ENCODE measurements at places on chromosomes 2 and 18. TPM values are rescaled to one million over a fixed set of nuclear protein-coding genes. Genes with fewer than 3 reads are reported as not detected.

GRCh38 chr2:201228271-201228911 lies 31.9 kb upstream of the CASP8 start:
- no peak for DNase-seq

DNA sequence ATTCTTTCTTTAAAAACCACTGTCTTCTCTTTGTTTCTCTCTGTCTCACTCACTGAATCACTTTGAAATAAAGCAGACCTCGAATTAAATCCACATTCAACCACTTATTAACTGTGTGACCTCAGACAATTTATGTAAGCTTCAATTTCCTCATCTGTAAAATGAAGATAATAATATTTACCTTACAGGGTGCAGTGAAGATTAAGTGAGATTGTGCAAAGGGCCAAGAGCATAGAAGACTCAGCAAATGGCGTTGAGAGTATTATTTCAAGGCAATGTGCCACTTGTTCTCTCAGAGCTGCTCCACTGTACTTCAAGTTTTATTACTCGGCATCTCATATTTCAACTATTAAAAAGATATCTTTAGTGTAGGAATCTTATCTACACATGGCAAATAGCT lies 454.2 kb upstream of the HNRNPA3 start:
- DNase-seq = no peak

The GNAL gene
- total RNA-seq = 0.07 TPM

DNA sequence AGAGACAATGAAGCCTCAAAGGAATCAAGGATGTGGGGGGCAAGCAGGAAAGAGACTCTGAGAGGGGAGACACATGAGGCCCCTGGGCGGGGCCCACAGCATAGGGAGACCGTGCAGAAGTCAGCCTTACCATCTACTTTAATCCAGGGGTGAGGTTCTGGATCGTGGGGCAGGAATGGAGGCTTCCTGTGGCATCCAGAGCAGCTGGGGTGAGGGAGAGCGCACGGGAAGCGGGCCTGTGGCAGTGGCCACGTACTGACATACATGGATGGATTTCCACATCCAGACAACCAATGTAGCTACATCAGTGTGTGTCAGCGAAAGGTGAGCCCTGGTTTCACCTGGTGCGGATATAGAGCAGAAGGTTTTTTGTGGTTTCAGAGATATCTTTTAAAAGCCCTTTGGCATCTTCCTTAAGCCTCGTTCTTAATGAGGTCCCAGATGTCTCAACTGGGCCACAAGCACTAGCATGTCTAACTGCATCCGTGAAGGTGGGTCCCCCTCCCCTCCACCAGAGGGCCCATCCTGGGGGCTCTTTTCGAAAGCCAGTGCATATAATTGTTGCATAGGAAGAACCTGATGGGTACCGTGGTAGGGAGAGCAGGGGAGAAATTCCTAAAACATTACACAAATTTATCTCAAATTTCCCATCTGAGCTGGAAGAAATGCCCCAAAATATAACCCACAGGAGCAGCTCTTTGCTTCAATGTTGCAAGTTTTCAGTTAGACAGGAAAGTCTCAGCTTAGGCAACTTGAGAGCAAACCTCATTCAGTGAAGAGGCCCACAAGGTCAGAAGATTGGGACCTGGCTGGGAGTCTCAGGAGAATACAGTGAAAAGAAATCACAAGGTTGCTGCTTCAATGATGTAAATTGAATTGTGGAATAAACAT lies 90.9 kb downstream of the SP3 start:
- no peak for DNase-seq

The SPATA3 gene
- 1.3 TPM for total RNA-seq

The SGPP2 gene
- total RNA-seq = 9.4 TPM

DNA sequence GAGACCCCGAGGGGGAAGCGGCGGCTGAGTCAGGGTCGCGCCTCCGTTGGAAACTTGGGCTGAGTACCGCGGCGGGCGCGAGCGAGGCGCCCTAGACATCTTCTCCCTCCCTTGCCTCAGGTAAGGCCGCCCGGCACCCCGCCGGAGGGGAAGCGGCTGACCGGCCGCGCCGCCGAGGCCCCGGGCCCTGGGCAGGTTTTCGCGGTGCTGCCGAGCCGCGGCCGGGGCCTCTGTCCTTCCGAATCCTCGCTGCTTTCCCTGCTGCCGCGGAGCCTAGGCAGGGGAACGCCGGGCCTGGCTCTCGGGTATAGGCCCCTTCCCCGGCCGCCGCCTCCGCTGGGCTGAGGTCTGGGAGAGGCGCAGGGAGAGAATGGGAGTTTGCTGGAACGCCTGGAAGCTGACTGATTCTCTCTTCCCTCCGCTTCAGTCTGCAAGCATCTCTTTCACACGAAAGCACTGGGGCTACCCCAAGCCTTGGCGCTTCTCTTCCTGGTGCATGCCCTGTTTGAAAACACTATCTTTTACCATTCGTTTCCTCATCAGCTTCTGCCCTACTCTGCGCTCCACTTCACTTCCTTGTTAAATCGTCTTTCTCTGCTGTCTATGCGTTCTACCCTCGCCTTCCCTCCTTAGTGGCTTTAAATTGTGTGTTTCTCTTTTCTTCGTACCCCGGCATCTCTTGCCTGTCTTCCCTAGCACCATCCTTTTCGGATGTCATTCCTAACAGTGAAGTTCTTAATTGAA lies 652 bp downstream of the PPM1B start:
- peak; percentile 66 for DNase-seq

The DSG4 gene
- not detected for total RNA-seq

- DNase-seq = peak; percentile 76
Measured at GRCh38 chr2:60818272-60818671, 62.2 kb downstream of the PAPOLG start.

- DNase-seq = no peak
Measured at GRCh38 chr2:14621906-14622549, 10.5 kb upstream of the LRATD1 start.

The UGT1A7 gene
- total RNA-seq = not detected

- DNase-seq = peak; percentile 60
Measured at GRCh38 chr2:181790716-181791649, 100.5 kb upstream of the ITPRID2 start.

DNA sequence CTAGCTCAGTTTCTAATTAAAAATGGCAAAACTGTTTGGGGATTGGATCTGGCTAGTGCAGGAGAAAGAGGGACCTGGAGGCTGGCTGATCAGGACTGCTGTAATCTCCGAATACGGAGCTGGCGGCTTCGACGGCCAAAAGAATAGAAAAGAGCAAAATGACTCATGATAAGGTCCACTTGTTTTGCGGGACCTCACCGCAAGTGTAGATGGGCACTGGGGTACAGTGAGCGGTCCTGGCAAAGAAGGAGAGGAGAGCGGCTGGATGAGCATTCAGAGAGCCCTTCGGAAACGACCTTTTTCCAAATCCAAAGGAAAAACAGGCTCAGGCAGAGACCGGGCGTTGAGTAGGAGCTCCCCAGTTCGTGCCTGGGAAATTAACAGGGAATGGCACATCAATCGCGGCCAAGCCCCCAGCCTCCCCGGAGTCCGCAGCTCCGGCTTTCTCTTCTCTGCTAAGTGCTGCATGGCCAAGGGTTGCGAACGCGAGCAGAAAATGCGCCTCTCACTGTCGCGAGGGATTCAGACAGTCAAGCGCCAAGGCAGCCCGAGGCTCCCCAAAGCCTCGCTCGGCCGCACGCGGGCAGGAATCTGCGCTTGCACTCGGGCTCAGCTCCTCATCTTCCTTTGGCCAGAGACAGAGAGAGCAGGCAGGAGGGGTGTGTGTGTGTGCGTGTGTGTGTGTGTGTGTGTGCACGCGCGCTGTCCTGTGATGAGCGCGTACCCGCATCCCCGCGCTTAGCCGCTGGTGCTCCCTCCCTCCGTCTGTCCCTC lies 1.8 kb downstream of the DCC start:
- no peak for DNase-seq

DNA sequence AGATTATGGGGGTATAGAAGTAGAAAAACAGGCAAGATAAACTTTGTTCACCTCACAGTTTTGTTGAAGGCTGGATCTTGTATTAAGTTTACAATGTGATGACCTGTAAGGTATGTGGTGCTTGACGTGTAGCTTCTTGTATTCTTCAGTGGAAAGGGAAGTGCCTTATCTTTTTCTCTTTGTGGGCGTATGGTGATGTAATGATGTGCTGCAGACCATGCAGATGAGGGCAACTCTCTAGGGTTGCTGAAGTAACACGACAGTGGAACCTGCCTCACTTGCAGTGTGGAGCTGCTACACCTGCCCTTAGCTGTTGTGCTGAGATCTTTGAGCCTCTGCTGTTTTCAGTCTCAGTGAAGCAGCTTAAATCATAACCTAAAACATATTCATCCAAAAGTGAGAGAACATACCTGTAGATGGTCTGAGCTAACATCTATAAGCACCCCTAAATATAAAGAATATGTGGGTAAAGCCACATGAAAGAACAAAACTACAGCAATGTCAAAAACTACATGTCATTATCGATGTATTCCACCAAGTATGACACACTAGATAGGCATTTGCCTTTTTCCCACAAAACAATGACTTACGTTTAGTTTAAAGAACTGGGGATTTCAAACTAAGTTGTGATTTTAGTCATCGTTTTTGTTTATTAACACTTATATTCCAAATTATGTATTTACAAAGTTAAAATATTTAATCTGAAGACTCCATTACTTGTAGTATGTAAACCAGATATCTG lies 1144.1 kb downstream of the CNTNAP5 start:
- no peak for DNase-seq

Data from activated CD4-positive, alpha-beta T cell treated with anti-CD3 and anti-CD28 coated beads for 36 hours (primary cell).